Stimulated activated CD8-positive, alpha-beta memory T cell treated with anti-CD3 and anti-CD28 coated beads, Interleukin-4, amount 100 ng/mL, for 1 hour (primary cell): ENCODE measurements at places on chromosomes 6 and 20.

GRCh38 chr6:138491017-138491416 is 8.3 kb downstream of the NHSL1 start:
- DNase-seq, result no peak

DNA sequence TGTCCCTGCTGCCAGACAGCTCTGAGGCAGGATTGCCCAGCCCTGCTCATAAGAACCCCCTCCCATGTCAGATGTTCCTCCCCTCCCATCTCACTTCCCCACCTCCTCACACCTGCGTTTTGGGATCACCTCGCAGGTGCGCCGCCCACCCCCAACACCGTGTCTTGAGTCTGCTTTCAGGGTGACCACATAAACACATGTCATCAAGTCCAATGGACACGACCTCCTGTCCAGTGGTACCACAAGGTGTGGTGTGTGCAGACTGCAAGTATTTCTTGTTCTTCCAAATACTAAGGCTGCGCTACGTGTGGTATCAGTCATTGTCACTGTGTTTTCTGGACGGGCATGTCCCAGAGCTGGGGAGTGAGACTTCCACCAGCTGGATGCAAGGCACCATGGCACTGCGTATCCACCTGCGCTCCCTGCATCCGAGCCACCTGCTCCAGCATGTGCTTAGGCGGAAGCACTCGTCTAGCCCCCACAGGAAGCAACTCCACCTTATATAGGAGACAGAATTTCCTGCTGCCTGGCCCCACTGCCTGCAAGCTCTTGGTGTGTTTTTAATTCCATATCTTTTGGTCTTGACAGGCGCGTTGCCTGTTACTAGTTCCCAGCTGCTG is 119.7 kb upstream of the NXT1 start:
- DNase-seq, result no peak

DNA sequence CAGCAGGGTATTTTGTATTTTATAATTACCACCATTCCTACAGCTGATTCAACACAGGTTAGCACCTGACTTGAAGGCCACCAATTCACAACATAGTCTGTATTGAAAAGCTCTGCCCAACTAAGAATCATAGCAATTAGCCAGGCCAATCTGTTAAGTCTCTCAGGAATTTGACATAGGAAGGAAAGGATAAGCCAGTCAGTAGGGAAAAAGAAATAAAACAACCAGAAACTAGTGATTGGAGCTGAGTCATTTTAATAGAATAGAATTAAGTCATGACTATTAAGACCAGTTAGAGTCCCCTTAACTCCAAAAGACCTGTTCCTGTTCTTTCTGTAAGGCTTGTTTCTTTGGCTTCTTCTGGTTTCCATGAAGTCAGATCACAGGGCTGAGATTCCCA is 8.1 kb downstream of the RANBP9 start:
- DNase-seq, result no peak

DNA sequence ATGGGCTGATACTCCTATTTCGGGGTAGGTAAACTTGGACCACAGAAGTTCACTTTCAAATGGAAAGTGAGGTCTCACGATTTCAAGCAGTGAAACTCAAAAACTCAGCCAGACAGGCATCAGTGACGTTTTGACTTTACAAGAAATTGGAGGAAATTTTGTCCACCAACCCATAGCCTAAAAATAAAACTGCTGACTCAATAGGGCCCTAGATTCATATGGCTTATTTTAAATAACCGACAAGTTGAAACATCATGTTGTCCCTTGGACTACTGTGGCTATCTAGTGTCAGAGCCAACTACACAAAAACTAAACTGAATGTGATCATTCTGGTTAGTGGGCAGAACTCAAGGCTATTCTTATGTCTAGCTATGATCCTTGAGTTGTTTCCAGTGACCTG is 486.3 kb downstream of the GRIK2 start:
- DNase-seq, result no peak

GRCh38 chr6:42808492-42809483 is 26.9 kb downstream of the BICRAL start:
- DNase-seq, result no peak

DNA sequence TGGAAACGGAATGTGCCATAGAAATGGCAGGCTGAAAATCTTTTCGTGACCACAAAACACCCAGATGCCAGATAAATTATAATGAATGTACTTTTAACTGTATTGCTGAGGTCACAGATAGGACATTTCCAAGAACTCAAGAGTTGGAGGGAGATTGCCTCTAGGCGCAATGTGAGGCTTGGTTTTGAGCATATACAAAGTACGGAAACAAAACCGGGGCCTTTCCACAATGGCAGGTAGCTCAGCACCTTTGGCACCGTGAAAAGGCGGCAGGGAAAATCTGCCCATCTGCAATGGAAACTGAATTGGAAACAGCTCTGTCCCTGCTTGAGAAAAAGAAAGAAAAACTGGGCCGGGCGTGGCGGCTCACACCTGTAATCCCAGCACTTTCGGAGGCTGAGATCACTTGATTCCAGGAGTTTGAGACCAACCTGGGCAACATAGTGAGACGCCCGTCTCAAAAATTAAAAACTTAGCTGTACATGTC is 10.5 kb upstream of the C20orf144 start:
- DNase-seq, result no peak

DNA sequence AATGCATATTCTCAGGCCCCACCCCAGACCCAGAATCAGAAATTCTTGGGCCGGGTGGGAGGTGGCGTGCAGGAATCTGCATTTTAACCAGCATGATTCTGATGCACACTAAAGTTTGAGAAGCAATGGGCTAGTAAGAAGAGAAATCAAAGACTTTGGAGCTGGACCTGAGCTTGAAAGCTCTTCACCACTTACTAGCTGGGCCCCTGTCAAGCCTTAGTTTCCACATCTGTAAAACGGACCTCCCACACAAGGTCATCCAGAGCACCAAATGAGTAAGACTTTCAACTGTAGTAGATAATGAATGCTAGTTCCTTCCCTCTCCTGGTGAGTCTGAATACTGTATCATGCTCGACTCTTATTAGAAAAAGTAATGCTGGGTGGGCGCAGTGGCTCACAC is 87.0 kb downstream of the TBC1D7 start:
- DNase-seq, result no peak

- DNase-seq, result no peak
Observed at GRCh38 chr20:50194831-50195523, 4.3 kb downstream of the CEBPB start.

DNA sequence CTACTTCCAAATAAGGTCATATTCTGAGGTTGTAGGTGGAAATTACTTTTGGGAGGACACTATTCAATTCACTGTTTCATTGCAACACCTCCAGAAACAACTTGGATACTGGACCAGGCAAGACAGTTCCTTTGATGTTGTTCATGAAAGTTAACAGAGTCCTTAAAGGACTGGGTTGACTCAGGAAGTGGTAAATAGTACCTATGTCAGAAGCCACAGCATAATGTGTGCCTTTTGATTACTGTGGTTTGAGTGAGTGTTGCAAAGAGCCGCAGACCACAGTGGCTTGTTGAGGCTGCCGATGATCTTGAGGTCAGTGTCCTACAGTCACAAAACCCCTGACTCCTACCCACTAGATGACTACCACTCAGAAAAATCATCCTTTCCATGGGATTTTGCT is 10.9 kb downstream of the IL20RA start:
- peak; percentile 17 for DNase-seq

DNA sequence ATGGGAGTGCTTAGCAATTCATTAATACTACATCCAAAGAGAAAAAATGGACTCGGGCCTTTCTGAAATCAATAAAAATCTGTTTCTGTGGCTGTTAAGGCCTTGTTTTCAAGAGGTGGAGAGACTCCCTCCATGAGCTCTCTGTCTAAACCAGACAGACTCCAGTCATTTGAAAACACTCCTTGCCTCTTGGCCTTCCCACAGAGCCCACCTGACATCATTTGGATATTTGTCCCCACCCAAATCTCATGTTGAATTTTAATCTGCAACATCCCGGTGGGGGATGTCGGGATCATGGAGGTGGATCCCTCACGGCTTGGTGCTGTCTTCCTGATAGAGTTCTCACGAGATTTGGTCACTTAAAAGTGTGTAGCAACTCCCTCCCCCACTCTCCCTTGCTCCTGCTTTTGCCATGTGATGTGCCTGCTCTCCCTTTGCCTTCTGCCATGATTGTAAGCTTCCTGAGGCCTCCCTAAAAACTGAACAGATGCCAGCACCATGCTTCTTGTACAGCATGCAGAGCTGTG is 226.3 kb downstream of the TBXT start:
- DNase-seq, result no peak

DNA sequence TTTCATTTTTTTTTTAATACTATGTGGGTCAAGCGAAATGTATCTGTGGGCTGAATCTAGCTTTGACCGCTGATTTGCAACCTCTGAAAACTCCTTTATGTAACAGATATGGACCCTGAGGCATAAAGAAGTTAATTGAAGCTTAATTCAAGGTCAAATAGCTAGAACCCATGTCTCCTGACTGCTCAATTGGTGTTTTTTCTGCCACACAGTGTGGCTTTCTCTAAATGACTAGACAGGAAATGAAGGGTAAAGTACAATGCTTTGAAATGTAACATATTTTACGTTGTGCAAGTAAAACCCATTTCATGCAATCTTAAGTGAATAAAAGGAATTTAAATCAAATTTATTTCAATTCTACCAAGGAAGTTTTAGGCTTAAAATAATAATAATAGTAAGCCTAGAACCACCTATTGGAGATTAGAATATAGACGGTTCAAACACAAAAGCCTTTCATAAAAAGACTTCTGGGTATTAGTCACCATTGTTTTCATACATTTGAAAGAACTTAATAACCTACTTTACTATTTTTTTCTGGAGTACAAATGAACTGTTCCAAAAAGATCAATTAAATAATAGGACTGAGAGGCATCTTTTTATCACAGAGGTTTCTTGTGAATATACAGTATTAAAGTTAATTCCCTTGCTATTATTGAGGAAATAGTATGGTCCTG is 279.8 kb downstream of the EPHA7 start:
- DNase-seq, result no peak

DNA sequence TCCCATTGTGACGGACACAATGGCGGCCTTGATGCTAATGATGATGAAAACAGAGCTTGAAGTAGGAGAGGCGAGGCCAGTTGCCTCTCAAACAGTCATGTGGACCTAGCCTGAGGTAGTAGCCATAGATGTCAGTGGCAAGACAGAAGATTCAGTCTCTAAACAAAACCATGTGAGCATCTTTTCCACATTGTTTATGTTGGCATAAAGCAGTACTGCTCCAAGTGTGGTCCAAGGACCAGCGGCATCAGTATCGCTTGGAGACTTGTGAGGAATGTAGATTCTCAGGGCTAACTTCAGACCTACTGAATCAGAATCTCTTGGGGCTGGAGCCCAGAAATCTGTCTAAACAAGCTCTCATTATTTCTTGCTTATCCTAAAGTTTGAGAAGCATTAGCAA is 312.8 kb upstream of the JAG1 start:
- no peak for DNase-seq

DNA sequence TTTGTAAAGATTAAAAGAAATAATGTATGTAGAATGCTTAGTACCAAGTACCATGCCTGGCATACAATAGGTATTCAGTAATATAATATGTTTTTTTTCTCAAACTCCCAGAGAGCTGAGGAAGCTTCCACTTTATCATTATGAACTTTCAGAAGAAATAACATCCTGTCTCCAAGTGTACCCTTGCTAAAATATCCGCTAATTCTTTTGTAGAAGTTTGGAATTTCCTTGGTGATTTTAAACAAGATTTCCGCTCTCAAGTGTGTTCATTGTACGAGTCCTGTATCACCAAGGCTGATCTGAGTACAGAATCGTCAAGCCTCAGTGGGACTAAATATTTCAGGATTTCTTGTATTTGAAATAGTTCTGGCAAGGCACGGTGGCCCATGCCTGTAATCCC is 16.1 kb upstream of the RNF144B start:
- no peak for DNase-seq

DNA sequence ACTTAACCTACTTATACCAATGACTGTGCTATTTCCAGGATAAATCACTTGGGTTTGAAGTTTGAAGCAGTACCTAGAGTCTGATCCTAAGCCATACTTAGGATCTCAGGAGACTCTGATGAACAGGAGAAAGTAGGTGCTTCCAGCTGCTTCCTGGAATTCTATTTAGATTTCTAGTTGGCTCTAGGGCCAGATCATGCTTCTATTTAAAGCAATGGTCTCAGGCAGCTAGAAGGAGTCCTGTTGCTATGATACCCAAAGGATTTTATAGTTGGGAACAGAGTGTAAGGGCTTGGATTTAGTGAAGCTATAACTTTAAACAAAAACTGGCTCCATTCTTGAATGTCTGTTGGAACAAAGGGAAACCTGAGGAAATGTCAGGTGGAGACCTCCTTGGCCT is 52.4 kb upstream of the TINAG start:
- DNase-seq, result no peak
